ENCODE measurements at places on chromosomes 3 and 15.

- no peak for DNase-seq
Measured at GRCh38 chr3:14204515-14205284, 26.1 kb downstream of the LSM3 start.

GRCh38 chr3:28949580-28949979 is 331.3 kb upstream of the RBMS3 start:
- no peak for DNase-seq

DNA sequence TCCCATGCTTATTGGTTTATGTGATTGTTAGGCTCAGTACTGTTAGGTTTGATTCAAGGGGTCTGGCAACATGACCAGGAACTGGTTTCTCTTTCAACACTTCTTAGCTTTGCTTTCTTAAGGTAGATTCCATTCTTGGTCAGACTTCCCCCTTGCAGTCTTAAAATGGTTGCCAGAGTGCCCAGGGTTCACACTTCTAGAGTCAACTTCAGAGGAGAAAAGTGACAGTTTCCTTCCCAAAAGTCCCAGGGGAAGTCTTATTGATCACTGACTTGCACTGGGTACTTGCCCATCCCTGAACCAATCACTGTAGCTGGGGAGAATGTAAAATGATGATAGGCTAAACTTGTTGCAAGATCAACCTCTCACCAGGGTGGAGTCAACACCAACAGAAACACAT is 14.1 kb downstream of the MGLL start:
- no peak for DNase-seq

GRCh38 chr3:109234300-109234699 is 82.0 kb downstream of the DPPA2 start:
- no peak for DNase-seq

DNA sequence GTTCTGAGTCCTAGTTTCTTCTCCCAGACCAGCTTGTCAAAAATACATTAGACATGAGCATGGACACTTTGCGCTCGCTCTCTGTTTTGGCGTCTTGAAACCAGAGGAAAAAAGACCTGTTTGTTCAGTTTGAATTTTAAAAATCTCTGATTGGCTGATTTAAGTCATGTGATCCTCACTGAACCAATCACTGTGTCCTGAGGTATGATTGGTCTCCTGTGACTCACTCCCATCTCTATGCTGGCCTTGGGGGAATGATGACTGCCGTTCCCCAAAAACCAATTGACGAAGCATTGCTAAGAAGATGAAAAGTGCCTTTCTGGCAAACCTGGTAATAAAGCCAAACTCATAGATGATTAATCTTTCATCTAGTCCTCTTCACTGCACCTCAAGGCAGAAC is 256.5 kb downstream of the IL5RA start:
- no peak for DNase-seq

GRCh38 chr3:69370156-69370883 is 15.6 kb downstream of the FRMD4B start:
- DNase-seq: no peak

- no peak for DNase-seq
Measured at GRCh38 chr3:126433496-126434263, 39.0 kb downstream of the CFAP100 start.
